ENCODE measurements at places on chromosomes 12 and 14. TPM values are rescaled to one million over a fixed set of nuclear protein-coding genes. Genes with fewer than 3 reads are reported as not detected.

Gene DEPDC4
- total RNA-seq: 1.9 TPM

Gene KLHDC1
- 2.0 TPM for total RNA-seq

Gene KRT75
- total RNA-seq: not detected

Gene ADCY6
- 0.32 TPM for total RNA-seq

Gene RNASE2
- not detected for total RNA-seq

Gene ADGRD1
- 0.54 TPM for total RNA-seq

Gene LRRC43
- 0.29 TPM for total RNA-seq

Gene PAPLN
- 0.71 TPM for total RNA-seq

Gene EPYC
- not detected for total RNA-seq

Gene RNASE9
- not detected for total RNA-seq

Gene PGF
- 0.29 TPM for total RNA-seq

Gene GNB3
- total RNA-seq: 1.5 TPM

Gene LBHD2
- not detected for total RNA-seq

Gene IL23A
- total RNA-seq: 32.8 TPM

Gene GOLGA3
- total RNA-seq: 73.5 TPM

Gene INHBC
- total RNA-seq: not detected

Gene PPP4R4
- 0.59 TPM for total RNA-seq

Gene AMN
- total RNA-seq: 1.2 TPM

Gene FZD10
- not detected for total RNA-seq

Gene TDRD9
- total RNA-seq: not detected
